ENCODE measurements at places on chromosomes 16 and 17. TPM values are rescaled to one million over a fixed set of nuclear protein-coding genes. Genes with fewer than 3 reads are reported as not detected.
A peak's percentile ranks its signal among the peaks of the same experiment; 100 is the strongest.

DNA sequence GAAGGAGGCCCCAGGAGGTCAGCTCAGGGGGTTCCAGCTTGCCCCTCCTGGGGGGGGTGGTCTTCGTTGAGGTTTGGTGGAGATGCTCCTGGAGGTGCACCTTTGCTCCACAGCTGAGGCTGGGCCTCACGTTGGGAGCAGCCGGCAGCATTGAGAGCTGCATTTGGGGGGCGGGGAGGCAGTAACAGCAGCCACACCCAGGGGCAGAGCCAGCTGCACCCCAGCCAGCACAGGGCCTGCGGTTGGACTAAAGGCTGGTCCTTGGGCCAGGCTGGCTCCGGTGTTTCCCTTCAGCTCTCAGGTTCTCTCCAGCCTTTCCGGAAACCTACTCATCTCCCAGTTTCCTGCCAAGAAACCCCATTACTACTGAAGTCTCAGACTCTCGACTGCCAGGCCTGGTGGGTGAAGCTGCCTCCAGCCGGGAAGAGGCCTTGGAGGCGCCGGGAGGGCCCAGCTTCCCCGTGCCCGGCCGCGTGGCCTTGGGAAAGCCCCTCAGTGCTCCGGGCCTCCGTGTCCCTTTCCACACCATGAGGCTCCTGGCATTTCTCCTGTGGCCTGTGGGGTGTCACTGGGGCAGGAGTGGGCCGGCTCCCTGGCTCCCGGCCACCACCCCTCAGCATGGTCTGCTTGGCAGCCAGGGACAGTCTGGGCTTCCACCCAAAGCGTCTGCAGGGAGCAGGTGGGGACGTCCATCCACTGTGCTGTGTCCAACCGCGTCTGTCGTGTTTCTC lies 14.0 kb upstream of the BAIAP2 start:
- H3K36me3 ChIP-seq, result no peaks in the 10 kb centered on the region
- H3K27ac ChIP-seq, result peak overlapping the region; percentile 64
- peaks cover 14% of the 10 kb centered on the region for H3K27me3 ChIP-seq
- peaks cover 4% of the 10 kb centered on the region for H3K4me1 ChIP-seq
- H3K4me3 ChIP-seq, result no peak overlapping the region

The DNAAF8 gene
- 0.38 TPM for total RNA-seq

The CDRT15 gene
- total RNA-seq, result not detected

GRCh38 chr16:4373909-4374742 lies 2.5 kb downstream of the VASN start:
- no peak overlapping the region for H3K4me3 ChIP-seq
- no peak overlapping the region for H3K27ac ChIP-seq
- H3K36me3 ChIP-seq, result no peaks in the 10 kb centered on the region
- H3K4me1 ChIP-seq, result peaks cover 10% of the 10 kb centered on the region

GRCh38 chr17:66547151-66547865 lies 244.9 kb downstream of the PRKCA start:
- no peaks in the 10 kb centered on the region for H3K27me3 ChIP-seq
- H3K4me1 ChIP-seq, result no peaks in the 10 kb centered on the region
- no peak for DNase-seq
- H3K27ac ChIP-seq, result no peak overlapping the region
- no peaks in the 10 kb centered on the region for H3K36me3 ChIP-seq
- H3K4me3 ChIP-seq, result no peak overlapping the region

Data from thymus (tissue), 14 donors.